ENCODE measurements at places on chromosomes 7 and 10.

GRCh38 chr10:77498829-77499228 is 138.8 kb downstream of the KCNMA1 start:
- no peak for DNase-seq

DNA sequence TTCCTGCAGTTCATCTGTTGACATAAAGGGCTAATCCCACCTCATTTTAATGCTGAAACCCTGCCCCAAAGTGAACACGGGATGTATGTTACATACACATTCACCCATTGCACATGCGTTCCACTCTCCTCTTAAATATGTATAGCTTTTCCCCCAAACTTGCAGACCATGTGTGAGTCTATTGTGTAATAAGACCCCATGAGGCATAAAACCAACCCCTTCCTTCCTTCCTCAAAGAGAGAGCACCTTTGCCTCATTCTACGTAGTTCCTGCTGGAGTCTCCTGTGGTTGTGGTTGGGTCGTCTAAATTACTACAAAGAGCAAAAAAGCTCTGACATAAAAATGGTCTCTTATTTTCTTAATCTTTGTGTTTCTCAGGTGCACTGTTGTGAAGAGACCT is 345.7 kb upstream of the KLF6 start:
- DNase-seq, result no peak

DNA sequence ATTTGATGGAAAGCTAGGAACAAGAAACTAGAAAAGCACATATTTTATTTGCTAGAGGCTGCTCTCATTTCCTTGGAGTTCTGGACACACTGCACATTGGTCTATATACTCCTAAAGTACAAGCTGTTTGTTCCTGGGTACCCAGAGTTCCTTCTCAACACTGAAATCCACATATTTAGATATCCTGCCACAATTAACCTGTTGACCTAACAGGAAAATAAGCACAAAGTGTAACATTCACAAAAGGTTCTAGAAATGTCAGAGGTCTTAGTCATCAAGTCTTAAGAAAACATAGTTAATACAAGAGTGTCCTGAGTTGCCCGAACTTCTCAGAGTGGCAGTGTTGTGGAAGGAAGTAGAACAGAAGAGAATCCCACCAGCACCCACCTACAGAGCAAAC is 115.6 kb downstream of the ELMO1 start:
- no peak for DNase-seq

DNA sequence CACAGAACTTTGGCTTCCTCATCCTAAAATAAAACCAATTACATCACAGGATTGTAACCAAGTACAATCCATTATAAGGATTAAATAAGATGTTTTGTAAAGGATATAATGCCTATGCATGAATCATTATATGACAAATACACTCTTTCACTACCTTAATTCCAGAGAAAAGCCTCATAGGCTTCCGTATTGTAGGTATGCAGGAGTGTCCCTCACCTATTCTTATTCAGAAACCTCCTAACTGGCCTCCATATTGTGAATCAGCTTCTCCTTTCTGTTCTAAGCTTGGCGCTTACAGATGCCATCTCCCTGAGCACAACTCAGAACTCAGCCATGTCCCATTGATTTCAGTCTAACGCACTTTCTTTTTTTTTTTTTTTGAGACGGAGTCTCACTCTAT is 69.6 kb upstream of the CAPZA2 start:
- no peak for DNase-seq

GRCh38 chr10:89684604-89685003 is 16.8 kb upstream of the KIF20B start:
- DNase-seq, result no peak

DNA sequence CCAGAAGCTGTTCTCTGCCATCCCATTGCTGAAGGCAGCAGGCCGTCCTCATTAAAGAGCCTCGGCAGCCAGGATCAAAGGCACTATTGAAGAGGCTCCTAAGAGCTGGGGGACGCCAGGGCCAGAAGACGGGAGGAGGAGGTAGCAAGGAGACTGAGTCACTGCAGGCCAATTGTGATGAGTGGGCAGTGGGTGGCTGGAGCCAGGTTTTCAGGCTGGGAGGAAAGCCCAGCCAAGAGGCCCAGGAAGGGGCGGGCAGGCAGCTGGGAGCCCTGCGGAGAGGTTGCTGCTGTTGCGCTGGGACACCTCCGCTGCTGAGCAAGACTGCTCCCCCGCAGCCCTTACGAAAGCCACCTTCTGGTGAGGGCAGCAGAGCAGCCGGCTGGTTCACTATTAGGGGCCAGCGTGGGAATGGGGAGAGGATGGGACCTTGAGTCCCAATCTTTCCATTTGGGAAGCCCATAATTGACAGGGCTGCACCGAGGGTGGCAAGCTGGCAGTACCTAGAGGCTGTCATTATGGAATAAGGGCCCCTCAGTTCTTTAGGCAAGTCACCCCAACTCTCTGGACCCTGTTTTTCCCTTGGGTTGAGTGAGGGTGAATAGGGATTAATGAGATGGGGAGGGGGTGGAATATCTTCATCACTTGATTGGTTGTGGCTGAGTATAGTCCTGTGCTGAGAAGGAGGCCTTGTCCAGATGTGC is 48.4 kb downstream of the UNC5B start:
- no peak for DNase-seq

DNA sequence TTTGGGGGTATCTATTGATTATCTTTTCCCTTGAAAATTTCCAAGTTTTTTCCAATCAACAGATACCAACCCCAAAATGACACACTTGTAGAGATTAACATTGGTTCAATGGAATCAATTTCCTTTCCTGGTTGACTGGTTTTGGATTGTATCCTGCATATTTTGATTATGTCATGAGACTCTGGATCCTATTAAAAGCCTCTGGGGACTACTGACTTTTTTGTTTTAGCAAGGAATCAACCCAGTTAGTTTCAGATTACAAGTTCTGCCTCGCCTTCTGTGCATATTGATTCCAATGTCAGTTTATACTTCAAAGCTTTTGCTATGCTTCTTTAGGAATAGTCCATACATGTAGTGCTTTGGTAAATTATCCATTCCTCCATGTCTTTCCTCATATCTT is 29.2 kb downstream of the COPG2 start:
- no peak for DNase-seq

- DNase-seq, result no peak
Observed at GRCh38 chr10:20429742-20430141, 467.4 kb downstream of the NEBL start.

DNA sequence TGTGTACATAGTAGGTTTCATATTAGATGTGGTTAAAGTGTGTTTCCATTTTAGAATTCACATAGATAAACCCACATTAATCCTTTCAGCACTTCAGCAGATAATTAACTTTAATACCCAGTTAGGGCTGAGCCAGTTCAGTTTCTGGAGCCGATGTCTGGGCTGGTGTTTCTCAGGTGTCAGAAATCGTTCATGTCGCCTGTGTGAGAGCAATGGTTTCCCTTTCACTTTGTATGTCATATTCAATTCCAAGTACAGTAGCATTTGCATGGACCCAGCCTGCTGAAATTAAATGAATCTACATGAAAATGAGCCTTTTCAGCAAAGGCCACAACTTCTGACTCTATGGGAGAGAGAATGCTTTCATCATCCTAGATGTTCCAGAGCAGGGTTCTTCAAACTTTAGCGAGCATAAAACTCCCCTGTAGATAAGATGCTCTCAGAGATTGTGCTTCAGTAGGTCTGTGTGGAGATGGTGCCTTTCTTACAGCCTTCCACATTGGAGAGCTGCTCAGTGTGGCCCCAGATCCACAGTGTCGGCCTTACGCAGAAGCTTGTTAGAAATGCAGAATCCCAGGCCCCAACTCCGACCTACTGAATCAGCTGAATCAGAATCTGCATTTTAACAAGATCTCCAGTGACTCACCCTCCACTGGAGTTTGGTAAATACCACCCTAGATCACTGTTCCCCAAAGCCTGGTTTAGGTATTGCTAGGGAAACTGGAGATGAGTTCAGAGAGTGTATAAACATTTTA is 19.6 kb downstream of the WIPF3 start:
- DNase-seq, result peak; percentile 43

DNA sequence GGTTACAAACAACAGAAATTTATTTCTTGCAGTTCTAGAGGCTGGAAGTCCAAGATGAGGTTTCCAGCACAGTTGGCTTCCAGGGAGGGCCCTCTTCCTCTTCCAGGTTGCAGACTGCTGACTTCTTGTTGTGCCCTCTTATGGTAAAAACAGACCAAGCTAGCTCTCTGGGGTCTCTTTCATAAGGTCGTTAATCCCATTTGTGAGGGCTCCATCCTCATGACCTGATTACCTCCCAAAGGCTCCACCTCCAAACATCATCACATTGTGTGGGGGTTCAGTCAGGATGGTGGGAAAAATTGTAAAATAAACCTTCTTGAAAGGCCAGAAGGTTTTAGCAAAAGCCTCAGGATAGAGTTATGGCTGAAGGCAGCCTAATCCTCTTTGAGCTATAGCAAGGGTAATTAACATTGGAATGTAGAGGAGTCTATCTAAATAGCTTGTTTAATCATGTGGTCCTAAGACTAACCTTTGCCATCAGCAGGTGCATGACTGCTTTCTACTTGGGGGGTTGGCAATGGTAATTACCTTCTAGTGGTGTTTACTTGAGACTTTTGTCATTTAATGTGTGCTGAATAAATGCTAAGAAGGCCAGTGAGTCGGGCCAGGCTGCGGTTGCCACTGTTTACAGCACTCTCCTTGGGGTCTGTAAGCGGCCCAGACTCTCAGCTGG is 80.8 kb downstream of the PPP1R17 start:
- DNase-seq, result no peak

- no peak for DNase-seq
Observed at GRCh38 chr7:1765336-1765735, 95.3 kb downstream of the ELFN1 start.

DNA sequence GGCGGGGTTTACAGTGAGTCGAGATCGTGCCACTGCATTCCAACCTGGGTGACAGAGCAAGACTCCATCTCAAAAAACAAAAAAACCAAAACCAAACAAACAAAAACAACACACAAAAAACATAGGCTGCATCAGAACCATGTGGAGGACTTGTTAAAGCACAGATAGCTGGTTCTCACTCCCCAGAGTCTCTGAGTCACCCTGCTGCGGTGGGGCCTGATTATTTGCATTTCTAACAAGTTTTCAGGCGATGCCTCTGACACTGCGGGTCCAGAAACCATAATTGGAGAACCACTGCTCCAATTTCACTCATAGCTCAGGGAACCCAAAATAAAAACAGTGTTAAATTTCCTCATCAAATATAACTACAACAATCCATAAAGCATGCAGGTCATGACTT is 816.7 kb downstream of the MAGI2 start:
- no peak for DNase-seq

DNA sequence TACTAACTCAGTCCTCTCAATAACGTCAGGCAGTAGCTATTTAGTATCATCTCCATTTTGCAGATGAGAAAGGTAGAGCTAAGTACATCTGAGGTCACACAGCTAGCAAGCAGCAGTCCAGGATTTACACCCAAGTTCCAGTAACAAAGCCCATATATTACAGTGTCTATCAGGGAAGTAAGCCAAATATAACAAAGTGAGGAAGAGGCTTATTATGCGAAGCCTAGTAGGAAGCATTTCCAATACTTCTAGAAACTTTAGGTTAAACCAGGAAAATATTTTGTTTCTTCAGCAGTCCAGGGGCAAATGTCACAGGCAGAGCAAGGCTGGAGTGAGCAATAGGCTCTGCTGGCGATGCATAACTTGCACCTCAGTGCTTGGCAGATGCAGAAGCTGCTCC is 53.9 kb downstream of the NOC3L start:
- no peak for DNase-seq

- DNase-seq, result no peak
Observed at GRCh38 chr10:84654671-84655070, 326.3 kb downstream of the CCSER2 start.

Measured in ACHN (cell line).